NCI-H1417 treated with DMSO at 0.1 percent for 48 hours (cell line): ENCODE measurements at places on chromosomes 3 and 15.

GRCh38 chr3:31132132-31132769 lies 237.8 kb upstream of the GADL1 start:
- no peak for DNase-seq

GRCh38 chr15:101510212-101511197 lies 21.0 kb upstream of the PCSK6 start:
- no peak for DNase-seq

GRCh38 chr3:176807938-176808337 lies 389.3 kb downstream of the TBL1XR1 start:
- no peak for DNase-seq

GRCh38 chr15:73570355-73571032 lies 62.7 kb downstream of the NPTN start:
- DNase-seq, result no peak

GRCh38 chr3:139689708-139690228 lies 12.0 kb upstream of the NMNAT3 start:
- peak; percentile 66 for DNase-seq

GRCh38 chr3:129491794-129492193 lies 36.6 kb upstream of the RHO start:
- DNase-seq, result no peak

DNA sequence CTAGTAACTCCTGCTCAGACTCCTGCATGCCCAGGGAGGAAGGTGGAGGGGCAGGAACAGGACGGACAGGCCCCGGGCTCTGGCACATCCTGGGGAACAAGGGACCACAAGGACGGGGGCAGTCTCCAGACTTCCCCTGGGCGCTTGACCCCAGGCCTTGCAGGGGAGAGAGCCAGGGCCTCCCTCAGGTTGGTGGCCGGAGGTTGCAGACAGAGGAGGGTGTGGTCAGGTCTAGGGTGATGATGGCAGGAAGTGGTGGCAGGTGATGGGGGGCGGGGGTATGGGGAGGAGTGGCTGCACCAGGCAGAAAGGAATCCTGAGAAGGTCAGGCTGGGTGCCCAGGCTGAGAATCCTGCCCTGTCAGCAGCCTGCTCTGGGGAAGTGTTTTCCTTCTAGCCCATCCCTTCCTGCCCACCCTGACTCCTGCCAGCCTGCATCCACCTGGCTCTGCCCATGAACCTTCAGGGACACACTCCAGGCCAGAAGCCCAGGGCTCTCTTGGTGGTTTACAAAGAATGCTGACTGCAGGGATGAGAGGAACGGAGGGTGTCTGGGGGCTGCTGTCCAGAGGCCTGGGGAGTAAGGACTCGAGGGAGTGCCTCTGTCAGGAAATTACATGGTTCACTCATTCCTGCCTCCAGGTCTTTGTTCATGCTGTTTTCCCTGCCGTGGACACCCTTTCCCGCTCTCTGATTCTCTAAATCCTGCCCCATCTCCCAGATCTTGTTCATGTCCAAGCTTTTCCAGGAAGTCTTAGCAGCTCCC lies 15.8 kb downstream of the LOXL1 start:
- no peak for DNase-seq

GRCh38 chr3:183830187-183830586 lies 4.8 kb upstream of the MAP6D1 start:
- no peak for DNase-seq

GRCh38 chr3:58260733-58261132 lies 23.1 kb downstream of the ABHD6 start:
- no peak for DNase-seq

DNA sequence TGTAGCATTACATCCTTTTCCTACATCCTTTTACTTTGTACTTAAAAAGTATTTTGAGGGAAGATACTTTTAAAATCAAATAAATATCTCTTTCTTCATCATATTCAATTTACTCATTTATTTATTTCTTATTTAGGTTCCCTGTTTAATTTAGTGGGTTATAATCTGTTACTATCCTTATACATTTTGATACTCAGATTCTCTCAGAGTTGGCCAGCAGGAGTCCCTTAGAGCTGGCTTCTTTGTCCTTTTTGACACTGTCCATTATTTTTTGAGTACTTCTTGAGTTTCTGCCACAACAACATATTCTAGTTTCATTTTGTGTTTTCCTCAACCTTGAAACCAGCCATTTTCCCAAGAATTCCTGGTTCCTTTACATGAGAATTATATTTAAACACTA lies 111.6 kb upstream of the DCBLD2 start:
- no peak for DNase-seq

- DNase-seq, result no peak
These were observed 103.7 kb downstream of the ATP10A start for GRCh38 chr15:25759421-25759820.
